Activated T-helper 9 cell treated with anti-CD3 and anti-CD28 coated beads, Interleukin-2, amount 50 U/mL, for 16 hours (primary cell): ENCODE measurements at places on chromosomes 3 and 15.

DNA sequence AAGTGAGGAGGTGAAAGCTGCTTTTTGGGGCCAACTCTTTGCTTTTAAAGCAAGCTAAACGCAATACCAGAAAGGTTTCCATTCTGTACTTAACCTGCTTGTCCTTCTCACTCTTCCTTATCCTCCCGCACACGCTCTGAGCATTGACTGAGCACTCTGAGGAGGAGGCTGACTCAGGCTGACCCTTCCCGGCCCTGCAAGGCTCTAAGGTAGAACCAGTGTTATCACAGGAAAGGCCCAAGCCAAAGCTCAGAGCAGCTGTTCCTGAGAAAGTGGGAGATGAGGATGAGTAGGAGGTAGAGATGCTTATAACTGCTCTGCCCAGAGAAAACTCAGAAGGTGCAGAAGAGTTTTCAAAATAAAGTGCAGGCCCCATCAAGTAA, 2.3 kb downstream of the B3GNT5 start:
- DNase-seq: no peak

- DNase-seq: no peak
These were observed 16.5 kb upstream of the MUSTN1 start for GRCh38 chr3:52851348-52851747.

- no peak for DNase-seq
These were observed 191.9 kb upstream of the LINGO1 start for GRCh38 chr15:77824361-77825251.

GRCh38 chr3:23508464-23508863, 297.3 kb upstream of the UBE2E1 start:
- DNase-seq: no peak

- no peak for DNase-seq
These were observed 276.3 kb downstream of the THSD4 start for GRCh38 chr15:71391421-71392088.

DNA sequence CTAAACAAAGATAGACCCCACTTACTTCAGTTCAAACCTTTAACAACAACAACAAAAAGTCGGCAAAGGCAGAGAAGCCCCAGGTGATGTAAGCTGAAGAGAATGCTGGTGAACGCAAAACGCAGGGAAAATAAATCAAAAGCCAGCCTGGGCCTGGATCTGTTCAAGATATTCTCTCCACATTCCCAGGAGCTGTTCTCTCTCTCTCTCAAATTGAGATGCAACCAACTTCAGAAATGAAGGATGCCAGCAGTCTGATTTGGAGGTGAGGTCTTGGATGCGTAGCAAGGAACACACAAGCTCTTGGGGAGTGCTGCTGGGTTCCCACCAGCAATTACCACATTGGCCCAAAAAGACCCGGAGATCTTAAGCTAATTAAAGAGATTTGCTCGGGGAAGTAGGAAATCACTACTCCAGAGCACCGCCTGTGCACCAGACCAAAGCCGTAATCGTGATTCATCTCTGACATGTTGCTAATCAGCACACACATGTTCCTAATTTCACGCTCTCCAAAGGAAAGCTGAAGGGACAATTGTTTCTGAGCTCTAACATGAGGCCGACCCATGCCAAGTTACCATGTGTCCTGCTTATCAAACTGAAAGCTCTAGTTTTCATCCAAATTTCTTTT, 37.1 kb downstream of the IL17RD start:
- no peak for DNase-seq

GRCh38 chr3:170563712-170564423, 22.0 kb downstream of the SLC7A14 start:
- no peak for DNase-seq

DNA sequence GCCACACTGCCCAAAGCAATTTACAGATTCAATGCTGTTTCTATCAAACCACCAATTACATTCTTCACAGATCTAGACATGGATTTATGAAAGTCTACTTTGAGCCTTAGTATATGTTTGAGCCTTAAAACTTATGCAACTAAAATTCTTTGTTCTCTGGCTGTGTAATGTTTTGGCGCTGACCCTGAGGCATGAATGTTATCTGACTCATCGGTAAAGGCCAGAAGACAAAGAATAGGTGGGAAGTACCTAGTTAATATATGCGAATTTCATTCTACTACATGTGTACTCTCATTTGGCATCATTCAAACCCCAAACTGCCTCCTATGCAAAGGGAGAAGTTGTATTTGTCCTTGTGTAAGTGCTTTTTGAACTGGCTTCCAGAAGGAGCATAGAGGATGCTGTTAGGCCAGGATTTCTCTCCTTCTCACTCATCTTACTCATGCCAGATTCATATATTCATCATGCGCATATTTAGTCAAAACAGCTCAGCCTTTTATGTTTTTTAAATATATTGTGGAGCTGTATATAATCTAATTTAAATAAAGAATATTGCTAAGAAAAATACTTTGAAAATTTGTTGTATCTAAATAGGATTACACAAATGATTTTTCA, 204.2 kb downstream of the NFKBIZ start:
- DNase-seq: no peak

GRCh38 chr3:165359005-165359404, 162.8 kb upstream of the SLITRK3 start:
- DNase-seq: no peak

DNA sequence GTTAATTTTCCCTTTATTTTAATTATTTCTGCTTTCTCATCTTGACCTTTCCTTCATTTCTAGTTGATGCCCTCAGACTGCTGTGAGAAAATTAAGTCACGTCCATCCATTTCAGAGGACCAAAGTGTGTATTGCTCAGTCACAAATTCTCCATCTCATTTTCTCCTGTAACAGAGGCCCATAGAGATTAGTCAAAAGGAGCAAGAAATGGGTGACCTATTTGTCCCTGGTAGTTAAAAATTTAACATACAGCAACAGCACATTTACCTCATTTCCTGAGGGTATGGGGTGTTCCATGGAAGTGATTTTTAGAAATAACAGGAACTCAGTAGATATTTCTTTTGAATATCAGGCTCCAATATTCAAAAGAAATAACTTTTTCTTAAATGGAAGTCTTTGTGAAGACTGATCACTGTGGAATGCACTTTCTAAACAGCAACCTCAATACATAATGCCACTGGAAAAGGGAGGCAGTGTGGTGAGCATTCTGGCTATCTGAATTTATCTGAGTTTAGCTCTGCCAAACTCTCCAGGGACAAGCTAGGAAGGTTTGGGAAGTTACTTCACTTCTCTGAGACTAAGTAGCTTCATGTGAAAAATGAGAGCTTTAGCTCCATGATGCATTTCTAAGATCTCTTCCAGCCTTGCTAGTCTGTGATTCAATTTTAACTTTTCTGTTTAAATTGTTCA, 808.2 kb downstream of the SQOR start:
- DNase-seq: no peak

GRCh38 chr3:14222457-14222856, 43.8 kb downstream of the LSM3 start:
- DNase-seq: no peak

DNA sequence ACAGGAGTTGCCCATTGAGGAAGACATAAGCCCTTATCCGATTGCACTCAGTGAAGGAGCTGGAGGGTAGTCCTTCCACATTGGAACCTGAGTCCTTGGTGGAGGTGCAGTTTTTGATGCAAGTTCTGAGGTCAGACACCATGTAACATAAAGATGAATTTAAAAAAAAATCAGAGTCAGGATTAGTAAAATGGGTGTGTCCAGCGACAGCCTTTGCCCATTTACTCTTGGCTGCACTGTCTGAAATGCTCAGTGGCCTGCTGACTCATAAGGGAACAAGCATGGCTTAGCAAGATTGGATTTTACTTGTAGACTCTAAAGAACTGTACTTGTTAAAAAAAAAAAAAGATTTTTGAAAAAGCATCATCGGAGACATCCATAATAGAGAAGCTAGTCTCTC, 241.1 kb upstream of the TOPAZ1 start:
- no peak for DNase-seq

DNA sequence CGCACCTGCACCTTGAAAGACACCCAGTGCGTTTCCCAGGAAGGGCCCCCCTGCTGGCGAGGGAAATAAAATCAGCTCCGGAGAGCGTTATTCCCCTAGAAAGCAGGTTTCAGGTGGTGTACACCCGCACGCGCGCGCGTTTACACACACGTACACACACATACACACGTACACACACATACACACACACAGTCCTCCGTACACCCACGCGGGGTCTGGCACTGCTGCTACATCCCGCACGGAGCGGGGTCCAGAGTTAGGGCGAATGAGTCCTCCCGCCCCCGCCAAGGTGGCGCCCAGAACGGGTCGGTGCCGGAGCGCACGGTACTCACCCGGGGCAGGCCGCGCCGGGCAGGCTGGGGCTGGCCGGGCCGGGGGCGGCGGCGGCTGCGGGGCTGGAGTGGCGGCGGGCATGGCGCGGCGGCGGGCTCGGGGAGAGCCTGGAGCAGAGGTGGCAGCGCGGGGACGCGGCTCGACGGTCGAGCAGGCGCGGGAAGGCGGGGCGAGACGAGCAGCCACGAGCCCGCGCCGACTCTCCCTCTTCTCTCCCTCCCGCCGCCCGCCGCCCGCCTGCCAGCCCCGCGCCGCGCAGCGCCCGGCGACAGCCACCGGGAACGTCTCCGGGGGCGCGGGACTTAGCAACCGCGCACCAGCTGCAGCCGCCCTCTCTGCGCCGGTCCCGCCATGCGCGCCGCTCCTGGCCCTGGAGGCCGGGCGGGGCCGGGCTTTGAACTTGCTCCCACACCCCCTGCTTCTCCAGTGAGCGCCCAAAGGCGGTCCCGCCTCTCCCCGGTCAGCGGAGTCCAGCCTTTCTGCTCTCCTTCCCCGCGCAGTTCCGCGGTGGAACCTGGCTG, at the start of gene DCLK3:
TSS of gene DCLK3 (minus strand) at position 704 of the 854 bp plus-strand sequence. CDS start at position 414, 290 bp downstream.
- no peak for DNase-seq

DNA sequence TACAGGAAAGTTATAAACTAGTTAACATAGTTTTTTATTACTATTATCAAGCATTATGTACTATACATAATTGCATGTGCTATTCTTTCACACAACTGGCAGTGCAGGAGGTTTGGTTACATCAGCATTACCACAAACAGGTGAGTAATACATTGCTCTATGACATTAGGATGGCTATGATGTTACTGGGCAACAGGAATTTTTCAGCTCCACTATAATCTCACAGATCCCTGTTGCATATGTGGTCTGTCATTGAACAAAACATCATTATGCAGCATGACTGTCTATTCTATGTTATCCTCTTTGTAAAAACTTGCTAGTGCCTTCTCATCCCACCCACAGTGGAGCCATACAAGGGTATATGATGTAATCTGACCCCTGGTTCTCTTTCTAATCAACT, 36.5 kb upstream of the PDZRN3 start:
- no peak for DNase-seq

DNA sequence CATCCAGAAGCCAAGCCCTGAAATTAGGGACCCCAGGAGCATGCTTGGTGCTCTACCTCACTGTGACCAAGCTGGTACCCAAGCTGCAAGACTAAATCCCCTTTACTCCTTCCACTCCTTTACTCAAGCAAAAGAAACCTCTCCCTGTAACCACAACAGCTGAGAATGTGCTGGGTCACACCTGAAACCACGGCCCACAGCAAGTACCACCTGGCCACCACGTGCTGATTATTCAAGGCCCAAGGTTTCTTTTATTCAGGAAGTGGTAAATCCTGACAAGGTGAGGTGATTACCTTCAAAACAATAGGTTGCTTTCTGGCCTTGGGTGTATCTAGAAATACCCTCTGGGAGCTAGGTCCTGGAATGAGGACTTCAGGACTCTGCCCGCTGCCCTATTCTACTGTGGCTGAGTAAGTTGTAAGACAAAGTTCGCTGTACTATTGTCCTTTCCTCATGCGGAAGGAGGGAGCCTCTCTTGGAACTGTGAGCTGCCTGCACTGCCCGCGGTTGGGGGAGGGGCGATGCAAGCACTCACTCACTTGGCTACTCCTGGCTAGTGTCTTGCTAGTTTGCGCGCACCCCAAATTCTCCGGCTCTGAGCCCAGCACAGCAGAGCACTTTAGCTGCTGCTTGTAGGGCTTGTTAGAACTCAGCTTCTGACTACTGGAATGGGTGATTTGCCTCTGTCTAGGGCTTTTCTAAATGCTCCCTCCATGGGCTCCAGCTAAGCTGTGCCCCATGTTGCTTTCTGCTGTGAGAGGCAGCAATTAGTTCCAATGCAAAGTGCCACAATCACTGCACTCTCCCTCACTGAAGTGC, 487.1 kb upstream of the CNTN3 start:
- DNase-seq: no peak

DNA sequence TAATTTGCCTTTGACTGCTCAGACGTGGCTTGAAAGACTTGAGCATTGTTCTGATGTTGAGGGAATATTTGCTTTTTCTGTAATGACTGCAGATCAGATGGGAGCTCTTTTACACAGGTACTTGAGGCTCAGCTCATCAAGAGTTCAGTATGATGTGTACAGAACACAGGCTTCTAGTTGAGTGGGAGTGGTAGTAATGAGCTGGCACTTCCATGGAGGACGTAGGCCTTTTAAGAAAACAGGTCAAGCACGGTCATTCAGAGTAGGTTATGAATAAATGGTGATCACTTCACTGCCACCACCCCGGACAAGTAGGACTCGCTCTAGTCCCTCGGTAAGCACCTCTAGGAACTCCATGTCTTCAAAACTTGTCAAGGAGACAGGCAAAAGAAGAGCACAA, 8.8 kb downstream of the EMC4 start:
- DNase-seq: no peak

- DNase-seq: no peak
These were observed 8.4 kb upstream of the CD47 start for GRCh38 chr3:108099244-108099643.

GRCh38 chr3:131403216-131403895, 21.8 kb downstream of the NUDT16 start:
- no peak for DNase-seq

- no peak for DNase-seq
These were observed 243.6 kb upstream of the CNTN3 start for GRCh38 chr3:74858086-74858485.

GRCh38 chr3:118556983-118557382, 477.7 kb downstream of the IGSF11 start:
- no peak for DNase-seq

- DNase-seq: no peak
These were observed 18.2 kb upstream of the EHHADH start for GRCh38 chr3:185272033-185272432.

- no peak for DNase-seq
These were observed 87.4 kb downstream of the STAG1 start for GRCh38 chr3:136664771-136665170.

DNA sequence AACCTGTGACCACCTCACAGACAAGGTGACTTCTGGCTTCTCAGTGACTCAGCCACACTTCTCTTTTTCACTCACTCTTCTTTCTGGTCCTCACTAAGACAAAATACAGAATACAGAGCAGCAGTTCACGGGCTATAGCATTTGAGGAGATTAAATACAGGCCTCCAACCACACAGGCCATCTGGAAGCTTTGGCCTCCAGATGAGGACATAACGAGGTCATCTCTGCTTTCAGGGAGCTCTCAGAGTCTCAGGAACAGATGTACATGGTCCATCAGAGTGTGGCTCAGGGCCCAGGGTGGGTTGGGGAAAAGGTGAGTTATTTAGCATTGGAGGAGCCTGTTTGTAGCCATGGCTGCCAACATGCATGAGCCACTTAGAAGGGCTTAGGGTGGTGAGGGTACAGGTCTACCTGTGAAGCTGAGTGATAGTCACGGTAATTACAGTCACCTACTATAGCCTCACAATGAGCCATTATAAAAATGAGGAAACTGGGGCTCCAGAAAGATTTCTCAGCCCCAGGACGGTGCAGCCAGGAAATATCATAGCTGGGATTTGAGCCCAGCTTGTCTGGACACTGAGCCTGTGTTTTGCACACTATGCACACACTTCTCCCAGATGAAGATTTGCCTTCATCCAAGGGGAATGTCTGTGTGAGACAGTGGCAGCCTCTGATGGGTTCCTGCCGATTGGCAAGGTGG, 159.8 kb upstream of the CTDSPL start:
- no peak for DNase-seq
